Activated naive CD4-positive, alpha-beta T cell treated with anti-CD3 and anti-CD28 coated beads, Interleukin-2, amount 50 U/mL, for 72 hours (primary cell): ENCODE measurements at places on chromosomes 11 and 22.

GRCh38 chr11:125224391-125225021 is 60.0 kb downstream of the PKNOX2 start:
- DNase-seq, result no peak

- peak; percentile 71 for DNase-seq
Measured at GRCh38 chr11:48013269-48013901, 33.0 kb downstream of the PTPRJ start.

GRCh38 chr11:30260813-30261212 is 30.0 kb downstream of the FSHB start:
- no peak for DNase-seq

DNA sequence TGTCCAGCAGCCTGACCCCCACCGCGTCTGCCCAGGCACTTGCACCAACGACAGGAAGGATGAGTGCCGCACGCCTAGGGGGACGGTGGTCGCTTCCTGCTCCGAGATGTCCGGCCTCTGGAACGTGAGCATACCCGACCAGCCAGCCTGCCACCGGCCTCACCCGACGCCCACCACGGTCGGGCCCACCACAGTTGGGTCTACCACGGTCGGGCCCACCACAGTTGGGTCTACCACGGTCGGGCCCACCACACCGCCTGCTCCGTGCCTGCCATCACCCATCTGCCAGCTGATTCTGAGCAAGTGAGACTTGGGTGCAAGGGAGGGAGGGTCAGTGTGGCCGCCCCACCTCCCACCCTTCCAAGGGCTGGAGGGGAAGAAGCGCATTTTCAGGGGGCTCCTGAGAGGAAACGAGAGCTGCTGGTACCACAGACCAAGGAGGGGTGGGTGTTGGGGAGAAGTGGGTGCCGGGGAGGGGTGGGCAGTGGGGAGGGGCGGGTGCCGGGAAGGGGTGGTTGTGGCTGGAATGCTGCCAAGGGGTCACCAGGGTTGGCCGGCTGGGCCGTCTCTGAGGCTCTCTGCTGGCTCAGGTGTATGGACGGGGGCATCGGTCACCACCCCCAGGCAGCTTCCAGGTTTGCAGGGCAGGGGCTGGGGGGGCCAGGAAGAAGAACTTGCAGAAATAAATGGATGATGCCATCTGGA is 27.7 kb upstream of the MUC5B start:
- peak; percentile 47 for DNase-seq

DNA sequence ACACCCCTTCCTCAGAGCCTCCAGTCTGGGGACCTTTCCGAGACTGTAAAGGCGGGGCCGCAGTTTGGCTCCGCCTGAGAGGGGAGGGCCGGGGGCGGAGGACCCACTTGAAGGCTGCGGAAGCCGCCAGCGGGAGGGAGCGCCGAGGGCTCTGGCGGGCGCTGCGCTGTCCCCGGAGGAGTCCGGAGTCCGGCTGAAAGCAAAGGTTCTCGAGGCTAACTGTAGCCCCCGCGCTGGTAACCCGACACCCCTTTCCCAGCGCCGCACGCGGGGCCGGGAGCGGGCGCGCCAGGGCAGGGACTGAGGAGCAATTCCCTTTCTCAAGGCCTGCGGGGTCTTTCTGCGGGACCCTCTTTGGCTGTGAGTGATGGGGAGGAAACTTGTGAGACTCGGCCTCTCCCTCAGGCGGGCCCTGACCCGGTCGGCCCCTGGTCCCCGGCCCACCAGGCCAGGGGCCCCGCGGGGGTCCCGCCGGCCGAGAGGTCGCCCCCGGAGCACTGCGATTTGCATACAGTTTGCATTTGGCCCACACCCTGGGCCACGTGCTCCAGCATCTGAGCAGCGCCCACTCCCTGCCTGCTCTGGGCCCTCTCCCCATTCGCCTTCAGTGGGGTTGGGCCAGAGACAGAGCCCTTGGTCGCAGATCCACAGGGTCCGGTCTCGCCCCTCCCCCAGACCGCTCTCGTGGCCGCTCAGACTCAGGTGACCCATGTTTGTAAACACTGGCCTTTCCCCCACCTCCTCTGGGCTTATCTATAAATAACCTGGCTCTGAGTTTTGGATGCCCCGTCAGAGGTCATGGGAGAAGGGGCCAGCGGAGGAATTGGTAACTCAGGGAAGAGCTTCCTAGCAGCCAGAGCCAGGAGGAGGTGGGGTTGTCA is 519 bp upstream of the ART5 start:
- no peak for DNase-seq

GRCh38 chr11:70771099-70771885 is 373.0 kb downstream of the CTTN start:
- DNase-seq, result no peak

DNA sequence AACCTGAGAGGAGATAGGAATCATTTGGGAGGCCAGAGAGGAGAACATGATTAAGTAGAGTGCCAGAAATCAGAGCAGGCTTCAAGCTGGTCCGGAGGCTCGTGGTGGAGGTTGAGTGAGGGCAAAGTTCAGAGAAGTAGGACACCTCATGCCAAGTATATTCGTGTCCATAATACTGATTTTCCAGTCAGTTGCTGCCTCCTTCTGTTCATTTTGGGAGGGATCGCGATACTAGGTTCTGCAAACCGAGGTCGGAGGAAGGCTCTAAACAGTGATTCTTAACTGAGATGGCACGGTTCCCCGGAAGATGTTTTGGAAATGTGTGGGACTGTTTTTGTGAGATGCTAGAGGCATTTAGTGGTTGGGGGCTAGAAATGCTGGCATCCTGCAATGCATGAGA is 13.6 kb upstream of the CD3E start:
- no peak for DNase-seq

- DNase-seq, result no peak
Measured at GRCh38 chr11:129141748-129142523, 50.2 kb downstream of the ARHGAP32 start.

- no peak for DNase-seq
Measured at GRCh38 chr11:15341587-15341986, 226.9 kb downstream of the INSC start.

- no peak for DNase-seq
Measured at GRCh38 chr22:24214467-24215285, 30.2 kb downstream of the GGT5 start.

- no peak for DNase-seq
Measured at GRCh38 chr11:121651257-121651605, 198.5 kb upstream of the SORL1-AS1 start.

- peak; percentile 72 for DNase-seq
Measured at GRCh38 chr11:67303132-67303834, at the start of gene SSH3. SSH3 (plus strand) TSS chr11:67303530; CDS start chr11:67303626, 96 bp downstream.

DNA sequence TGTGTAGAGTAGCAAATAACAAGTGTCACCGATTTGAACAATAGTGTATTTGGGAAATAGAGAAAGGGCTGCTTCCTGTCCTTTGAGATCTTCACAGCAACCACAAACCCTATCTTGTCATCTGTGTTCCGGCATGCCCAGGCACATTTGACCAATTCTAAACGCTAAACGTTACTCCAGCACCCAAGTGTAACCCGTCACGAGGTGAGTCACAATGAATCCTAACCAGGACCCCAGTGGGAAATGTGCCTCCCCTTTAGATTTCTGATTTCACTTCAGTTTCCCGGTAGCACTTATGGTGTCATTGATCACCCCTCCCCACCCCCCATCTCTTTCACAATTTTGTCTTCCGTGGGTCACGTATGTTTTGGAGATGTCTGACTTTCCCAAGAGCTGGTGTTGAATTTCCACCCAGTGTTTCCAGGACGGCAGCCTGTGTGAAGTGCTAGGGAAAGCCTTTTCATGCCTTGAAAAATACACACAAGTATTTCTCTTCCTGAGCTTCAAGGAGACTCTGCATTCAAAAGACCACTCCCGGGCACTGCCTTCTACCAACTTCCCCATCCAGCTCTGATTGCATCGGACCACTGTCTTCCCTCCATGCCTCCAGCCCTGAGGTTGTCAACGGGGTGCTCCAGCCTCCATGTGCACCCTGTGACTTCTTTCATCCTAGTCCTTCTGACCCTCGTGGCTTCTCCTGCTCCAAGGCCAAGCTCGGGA is 10.5 kb upstream of the C11orf24 start:
- DNase-seq, result peak; percentile 51
